C1 segment of cervical spinal cord (tissue), 14 donors: ENCODE measurements at places on chromosomes 5 and 9.

DNA sequence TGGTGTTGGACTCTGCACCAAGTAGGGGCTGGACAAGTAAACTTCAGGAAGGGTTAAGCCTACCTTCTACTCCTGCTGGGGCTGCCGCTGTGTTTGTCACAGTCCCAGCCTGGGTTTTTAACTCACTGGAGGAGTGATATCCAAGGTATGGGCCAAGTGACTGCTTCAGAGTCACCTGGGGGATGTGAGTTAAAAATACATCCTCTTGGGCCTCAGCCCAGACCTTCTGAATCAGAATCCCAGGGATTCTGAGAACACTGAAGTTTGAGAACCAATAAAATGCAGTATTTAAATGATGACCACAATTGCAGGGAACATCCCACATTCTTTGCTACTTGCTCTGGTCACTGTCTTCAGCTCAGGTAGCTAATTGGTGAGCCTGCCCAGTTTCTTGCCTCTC is 95.1 kb upstream of the DNAH5 start:
- no peak for DNase-seq

DNA sequence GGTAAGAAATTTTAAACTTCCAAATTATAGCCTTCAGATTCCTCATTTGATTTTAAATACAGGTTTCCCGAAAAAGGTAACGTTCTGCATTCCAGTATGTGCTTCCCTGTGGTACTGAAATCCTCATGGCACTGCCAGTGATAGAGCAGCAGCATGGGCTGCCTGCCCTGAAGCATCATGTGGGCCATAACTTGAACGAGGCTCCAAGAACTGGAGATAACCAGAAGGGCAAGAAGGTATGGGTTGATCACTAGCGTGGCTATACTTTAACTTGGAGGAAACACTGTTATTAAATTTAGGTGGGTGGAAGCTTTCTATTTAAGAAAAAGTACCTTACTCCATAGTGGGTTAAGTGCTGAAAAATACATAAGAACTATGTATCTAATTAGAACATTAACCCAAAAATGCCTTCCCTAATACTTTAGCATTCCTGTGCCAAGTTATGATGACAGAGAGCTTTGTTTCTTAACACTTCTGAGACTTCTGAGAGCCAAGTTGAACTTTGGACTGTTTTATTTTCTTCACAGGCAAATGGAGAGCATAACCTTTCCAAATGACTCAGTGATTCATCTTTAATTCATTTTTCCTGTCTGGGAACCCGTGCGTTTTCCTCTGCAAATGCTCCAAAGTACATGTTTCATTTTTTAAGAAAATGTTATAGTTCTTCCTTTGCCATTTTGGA is 191.5 kb upstream of the GNA14 start:
- DNase-seq = no peak

GRCh38 chr9:85163825-85164224 is 494.3 kb downstream of the NTRK2 start:
- no peak for DNase-seq

GRCh38 chr9:113957821-113958341 is 81.8 kb downstream of the ZNF618 start:
- no peak for DNase-seq

GRCh38 chr5:61362796-61363368 is 30.8 kb downstream of the ZSWIM6 start:
- DNase-seq = no peak
